ENCODE measurements at places on chromosomes 5 and 9.
A peak's percentile ranks its signal among the peaks of the same experiment; 100 is the strongest.

DNA sequence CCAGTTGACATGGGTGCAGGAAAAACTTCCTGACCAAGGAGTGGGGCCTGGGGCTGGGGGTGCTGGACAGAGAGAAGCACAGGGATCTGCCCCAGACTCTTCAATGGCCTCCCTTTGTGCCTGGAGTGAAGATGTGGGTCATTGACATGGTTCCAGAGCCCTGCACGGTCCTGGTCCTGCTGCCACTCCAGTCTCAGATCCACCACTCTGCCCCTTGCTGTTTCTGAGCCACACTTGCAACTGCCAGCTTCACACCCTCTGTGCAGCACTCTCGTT is 10.1 kb downstream of the PIP5K1B start:
- DNase-seq: no peak

- no peak for DNase-seq
These were observed 41.2 kb downstream of the ANKS6 start for GRCh38 chr9:98755006-98755618.

DNA sequence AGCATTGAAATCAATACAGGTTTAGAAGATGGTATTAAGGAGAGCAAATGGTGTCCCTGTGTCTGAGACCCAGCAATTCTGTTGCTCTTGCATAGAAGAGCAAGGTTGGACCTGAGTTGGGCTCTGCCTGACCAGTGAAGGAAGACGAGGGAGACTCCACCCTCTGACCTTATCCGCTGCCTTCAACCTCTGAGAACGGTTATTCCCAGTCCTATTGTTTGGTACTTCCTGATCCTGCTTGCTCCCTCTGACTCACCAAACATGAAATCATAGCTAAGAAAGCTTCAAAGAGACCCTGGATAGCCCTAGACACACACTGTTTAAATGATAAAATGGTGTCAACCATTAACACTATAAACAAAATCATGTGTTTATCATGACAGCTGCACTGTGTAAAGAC is 218.5 kb downstream of the PLK2 start:
- no peak for DNase-seq

GRCh38 chr9:17462869-17463464 is 115.9 kb upstream of the SH3GL2 start:
- peak; percentile 16 for DNase-seq

DNA sequence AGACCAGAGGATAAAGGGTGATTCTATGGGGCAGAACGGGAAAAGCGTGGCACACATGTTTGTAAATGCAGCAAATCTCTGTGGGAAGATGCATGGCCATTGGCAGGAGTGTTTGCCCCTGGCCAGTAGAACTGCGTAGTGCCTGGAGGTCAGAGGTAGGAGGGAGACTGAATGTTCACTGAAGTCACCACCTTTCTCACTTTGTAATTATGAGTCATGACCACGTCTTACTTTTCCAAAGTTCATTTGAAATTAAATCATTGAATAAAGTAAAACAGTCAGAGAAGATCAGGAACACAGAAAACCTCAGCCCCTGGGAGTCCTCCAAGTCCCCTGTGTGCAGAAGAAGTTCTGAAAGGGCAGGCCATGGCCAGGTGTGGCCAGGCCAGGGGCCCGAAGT is 4.6 kb downstream of the PTGES start:
- DNase-seq: no peak

- DNase-seq: no peak
These were observed 8.6 kb upstream of the OXCT1 start for GRCh38 chr5:41878643-41879478.

DNA sequence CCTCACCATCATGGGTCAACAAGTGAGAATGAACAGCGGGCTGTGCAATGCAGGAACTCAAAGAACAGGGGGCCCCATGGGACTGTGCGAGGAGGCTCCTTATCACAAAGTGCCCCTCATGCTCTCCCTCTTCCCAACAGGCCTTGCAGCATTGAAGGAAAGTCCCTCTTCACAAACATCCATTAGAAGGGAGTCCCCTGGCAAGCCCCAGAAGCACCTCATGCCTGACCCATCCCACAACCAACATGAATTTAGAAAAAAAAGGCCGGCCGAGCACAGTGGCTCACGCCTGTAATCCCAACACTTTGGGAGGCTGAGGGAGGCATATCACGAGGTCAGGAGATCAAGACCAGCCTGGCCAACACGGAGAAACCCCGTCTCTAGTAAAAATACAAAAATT is 122.6 kb upstream of the FSTL4 start:
- DNase-seq: no peak

GRCh38 chr5:65366655-65367054 is 115.1 kb downstream of the ADAMTS6 start:
- no peak for DNase-seq

GRCh38 chr5:2761921-2762488 is 10.5 kb upstream of the IRX2 start:
- DNase-seq: no peak

DNA sequence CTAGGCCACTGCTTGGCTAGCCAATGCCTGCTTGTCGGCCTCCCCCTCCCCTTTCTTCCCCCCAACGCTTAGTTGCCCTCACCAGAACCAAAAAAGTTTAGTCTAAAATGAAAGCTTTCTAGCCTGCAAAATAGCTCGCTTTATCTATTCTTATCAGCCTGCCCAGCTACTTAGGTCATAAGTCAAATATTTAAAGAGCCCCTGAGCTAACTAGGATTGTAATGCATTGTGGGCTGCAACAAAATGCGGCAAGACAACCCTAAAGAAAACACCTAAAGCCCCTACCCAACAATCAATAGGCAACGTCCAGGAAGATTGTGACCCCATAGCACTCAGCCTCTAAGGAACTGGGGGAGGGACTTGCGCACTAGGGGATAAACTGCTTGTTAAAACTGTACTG is 38.6 kb upstream of the PCSK5 start:
- no peak for DNase-seq

DNA sequence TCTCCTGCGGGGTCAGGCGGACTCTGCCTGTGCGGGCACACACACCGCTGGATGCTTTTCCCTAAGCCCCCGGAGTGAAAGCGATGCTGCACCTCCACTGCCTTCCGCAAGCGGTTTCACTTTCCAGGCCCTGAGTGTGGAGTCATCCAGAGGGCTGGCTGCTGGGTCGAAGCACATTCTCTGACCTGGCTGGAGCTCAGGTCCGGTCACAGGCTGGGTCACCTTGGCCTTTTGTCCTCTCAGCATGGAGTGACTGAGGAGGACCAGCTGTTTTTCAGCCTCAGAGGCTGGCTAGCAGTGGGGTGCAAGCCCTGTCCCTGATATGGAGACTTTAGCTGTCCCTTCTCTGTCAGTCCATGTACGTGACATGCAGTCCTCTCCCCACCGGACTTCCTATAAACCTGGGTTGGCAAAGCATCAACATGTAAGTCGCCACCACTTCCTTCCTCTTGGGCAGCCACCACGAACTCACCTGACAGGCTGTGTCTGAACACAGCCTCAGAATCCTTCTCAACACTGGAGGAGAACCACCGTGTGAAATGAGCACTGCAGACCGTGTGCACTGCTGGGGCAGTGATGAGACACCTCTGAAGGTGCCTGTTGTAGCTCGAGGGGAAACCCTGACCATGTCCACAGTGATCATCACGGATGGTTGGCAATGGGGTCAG is 51.3 kb downstream of the GADD45G start:
- DNase-seq: no peak

GRCh38 chr9:87606841-87607521 is 109.3 kb downstream of the DAPK1 start:
- no peak for DNase-seq

DNA sequence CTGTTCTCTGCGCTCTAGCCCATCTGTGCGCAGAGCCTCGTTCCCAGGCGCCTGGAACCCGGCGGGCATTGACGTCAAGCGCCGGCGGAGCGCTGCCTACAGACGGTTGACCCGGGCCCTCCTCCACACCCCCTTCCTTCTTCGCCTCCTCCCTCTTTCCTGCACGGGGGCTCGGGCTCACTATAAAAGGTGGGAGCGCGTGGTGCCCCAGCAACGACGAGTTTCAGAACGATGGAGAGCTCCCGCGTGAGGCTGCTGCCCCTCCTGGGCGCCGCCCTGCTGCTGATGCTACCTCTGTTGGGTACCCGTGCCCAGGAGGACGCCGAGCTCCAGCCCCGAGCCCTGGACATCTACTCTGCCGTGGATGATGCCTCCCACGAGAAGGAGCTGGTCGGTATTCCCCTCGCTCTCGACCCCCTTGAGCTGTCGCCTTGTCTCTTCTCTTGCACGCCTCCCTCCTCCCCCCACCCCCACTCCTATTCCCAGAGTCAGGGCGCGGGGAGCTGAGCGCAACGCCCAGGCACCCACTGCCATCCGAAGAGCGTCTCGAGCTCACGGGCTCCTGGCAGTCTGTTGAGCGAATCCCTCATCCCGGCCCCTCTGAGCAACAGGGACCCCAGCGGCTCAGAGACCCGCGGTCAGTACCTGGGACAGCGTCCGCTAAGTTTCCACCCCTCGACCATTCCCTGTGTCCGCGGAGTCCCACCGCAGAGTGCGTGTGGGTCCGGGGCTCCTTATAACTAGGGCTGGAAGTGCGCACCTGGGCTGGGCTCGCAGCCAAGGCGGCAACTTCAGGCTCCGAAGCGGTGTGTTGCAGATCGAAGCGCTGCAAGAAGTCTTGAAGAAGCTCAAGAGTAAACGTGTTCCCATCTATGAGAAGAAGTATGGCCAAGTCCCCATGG is at the start of gene CARTPT:
TSS of gene CARTPT (plus strand) at position 213 of the 902 bp plus-strand sequence. CDS start at position 232, 19 bp downstream.
- DNase-seq: no peak

GRCh38 chr9:135820661-135821060 is 86.7 kb downstream of the CAMSAP1 start:
- DNase-seq: no peak

DNA sequence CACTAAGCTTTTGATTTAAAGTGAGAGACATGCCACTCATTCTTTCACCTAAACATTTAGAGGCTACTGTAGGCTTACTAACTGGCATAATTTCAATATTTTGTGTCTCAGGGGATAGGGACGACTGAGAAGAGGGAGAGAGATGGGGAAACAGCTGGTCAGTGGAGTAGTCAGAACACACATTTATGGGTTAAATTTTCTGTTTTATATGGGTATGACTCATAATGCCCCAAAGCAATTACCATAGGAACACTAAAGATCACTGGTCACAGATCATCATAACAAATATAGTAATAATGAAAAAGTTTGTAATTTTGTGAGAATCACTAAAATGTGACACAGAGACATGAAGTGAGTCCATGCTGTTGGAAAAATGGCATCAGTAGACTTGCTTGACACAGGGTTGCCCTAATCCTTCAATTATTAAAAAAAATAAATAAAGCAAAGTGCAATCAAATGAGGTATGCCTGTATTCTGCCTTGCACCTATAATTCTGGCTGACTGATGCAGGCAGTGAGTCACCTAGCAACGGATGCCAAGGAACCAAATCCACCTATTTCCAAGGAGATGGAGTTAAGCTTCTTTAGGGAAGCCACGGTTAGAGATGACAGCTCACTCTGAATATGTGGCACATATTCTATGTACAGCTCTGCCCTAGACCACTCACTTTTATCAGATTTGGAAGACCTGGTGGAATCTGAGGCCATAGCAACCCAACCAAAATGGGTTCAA is 166.1 kb downstream of the MARCHF11 start:
- DNase-seq: no peak

DNA sequence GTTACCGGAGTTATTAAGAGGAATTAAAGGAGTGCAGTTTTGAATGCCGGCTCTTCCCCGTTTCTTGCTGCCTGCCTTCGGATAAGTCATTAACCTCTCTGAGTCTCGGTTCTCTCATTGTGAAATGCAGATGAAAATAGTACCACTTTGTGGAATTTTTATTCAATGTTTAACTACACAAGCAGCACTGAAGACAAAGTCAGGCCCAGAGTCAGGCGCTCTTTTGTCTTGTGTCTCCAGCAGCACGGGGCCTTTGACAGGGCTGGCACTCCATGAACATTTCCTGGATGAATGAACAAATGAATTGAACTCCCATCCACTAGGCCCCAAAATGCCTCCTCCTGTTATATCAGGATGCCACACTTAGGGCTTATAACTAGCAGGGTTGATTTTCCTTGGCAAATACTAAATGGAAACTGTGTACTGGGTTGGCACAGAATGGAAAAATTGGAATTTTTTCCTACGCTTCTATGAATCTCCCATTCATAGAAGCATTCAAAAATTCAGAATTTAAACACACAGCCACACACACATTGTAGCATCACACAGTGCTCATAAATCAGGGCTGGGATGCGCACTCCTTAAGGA is 332.8 kb downstream of the MLLT3 start:
- DNase-seq: no peak

DNA sequence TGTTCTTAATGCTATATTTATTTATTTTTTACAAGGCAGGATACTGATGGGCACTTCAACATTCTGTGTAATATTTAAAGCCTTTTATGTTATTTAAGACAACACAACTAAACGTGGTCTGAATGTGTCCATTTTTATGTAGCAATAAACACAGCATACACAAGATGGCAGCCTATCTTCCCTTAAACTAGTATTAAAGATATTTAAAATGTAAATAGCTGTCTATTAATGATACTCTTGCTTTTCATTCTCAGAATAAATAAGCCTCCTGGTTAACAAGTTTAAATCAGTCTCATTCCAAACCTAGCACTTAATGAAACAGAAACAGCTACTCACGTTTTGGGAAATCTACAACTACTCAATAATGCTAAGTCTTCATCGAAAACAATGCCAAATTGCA is 315.7 kb downstream of the MCTP1 start:
- DNase-seq: no peak

DNA sequence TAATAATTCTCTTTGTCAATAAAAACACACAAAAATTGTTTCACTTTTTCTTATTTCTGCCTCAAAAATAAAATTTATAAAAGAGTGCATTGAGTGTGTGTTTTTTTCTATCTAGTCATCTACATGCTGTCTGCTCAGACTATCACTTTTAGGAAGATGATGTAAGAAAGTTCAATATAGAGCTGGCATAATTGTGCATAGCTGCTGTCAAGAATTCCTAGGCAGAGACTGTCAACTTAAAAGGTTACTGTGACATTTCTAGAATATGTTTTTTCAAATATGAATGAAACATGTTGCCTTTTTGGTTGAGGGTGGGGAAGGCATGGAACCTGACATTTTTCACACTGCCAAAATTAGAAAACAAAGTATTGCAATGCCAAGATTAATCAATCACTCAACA is 172.3 kb downstream of the CDH10 start:
- DNase-seq: no peak

GRCh38 chr5:118952992-118953651 is 35.2 kb downstream of the DTWD2 start:
- no peak for DNase-seq

DNA sequence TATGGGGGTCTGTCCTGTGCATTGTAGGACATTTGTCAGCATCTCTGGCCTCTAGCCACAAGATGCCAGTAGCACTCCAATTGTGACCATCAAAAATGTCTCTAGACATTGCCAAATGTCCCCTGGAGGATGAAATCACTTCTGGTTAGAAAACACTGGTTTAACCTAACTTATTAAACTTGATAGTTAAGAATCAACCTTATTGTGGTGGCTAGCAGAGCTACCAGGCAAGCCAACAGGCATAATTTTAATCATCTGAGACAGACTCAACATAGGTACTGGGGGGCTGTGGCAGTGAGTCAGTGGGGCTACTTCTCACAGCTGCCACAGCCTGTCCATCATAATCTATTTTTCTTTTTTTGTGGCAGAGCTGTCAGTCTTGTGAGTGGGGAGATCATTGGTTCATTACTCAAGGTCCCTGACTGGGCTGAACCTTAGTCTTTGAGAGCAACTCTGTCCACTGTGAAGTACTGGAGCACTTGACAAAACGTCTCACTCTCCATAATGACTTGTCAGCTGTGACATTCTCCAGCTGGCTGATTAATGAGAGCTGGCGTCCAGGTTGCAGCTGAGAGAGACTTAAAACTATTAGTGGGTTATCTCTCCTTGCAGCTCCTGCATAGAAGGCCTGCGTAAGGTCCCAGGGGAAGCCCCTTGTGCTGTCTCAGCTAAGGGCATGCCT is 107.9 kb downstream of the DCP2 start:
- DNase-seq: no peak

GRCh38 chr9:114319147-114319546 is 3.8 kb upstream of the ORM1 start:
- no peak for DNase-seq
